Left forelimb (tissue), 1 donor: ENCODE measurements at places on chromosomes 4 and X.
A peak's percentile ranks its signal among the peaks of the same experiment; 100 is the strongest.

GRCh38 chr4:1749370-1749769 is 28.0 kb downstream of the TACC3 start:
- DNase-seq: no peak

- DNase-seq: no peak
Observed at GRCh38 chr4:13285336-13285735, 198.8 kb downstream of the RAB28 start.

- DNase-seq: no peak
Observed at GRCh38 chrX:40933132-40933705, 152.0 kb upstream of the USP9X start.

GRCh38 chr4:173367285-173367684 is 3.5 kb upstream of the SAP30 start:
- no peak for DNase-seq

- DNase-seq: no peak
Observed at GRCh38 chr4:37381040-37381668, 136.6 kb downstream of the NWD2 start.

DNA sequence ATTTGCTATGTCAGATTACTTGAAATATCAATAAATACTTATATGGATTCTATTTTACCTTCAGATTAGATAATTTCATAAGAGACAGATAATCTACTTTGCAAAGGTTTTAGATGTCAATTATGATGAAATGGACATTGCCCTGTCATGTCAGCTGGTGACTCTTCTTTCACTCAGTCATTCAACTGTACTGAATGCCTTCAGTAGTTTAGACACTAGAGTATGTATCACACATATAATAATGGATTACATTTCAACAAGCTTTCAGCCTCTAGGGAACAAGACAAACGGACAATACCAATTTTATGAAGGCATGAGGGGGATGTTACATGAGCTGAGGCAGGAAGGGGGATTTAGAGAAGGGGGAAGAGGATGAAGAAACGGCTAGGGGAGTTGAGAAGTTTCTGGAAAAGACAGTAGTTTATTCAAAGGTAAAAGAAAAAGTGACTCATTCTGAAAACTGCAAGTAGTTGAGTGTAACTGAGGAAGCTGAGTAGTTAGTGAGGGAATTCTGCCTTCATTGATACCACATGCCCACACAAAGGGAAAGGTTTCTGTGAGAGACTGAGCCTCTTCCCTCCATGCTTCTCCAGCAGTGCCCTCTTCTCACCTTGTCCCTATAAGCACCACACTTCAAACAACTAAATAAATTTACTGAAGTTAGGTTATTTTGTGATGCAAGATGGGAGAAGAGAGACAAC is 25.7 kb downstream of the SLC9B2 start:
- DNase-seq: no peak

- DNase-seq: no peak
Observed at GRCh38 chr4:144338148-144338547, 197.6 kb upstream of the GYPA start.

DNA sequence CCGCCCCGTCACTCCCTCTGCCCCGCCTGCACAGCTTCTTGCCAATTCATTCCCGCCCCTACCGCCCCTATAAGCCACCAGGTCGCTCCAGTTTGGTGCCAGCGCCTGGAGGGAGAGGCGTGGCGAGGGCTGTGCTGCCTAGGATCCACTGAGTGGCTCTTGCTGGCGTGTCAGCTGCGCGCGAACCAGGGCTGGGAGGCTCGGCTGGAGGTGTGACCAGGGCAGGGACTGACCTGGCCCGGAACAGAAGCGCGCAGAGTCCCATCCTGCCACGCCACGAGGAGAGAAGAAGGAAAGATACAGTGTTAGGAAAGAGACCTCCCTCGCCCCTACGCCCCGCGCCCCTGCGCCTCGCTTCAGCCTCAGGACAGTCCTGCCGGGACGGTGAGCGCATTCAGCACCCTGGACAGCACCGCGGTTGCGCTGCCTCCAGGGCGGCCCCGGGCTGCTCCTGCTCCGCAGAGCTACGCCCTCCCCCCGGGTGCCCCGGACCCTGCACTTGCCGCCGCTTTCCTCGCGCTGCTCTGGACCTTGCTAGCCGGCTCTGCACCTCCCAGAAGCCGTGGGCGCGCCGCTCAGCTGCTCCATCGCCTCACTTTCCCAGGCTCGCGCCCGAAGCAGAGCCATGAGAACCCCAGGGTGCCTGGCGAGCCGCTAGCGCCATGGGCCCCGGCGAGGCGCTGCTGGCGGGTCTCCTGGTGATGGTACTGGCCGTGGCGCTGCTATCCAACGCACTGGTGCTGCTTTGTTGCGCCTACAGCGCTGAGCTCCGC is at the start of gene GPR78:
Gene GPR78, plus strand, starts transcription at position 72 of the 773 bp plus-strand sequence. Its CDS starts 591 bp downstream, at position 663.
- peak; percentile 81 for DNase-seq

- DNase-seq: no peak
Observed at GRCh38 chr4:102564399-102565059, 63.4 kb downstream of the NFKB1 start.

- DNase-seq: no peak
Observed at GRCh38 chr4:24164054-24164693, 274.3 kb upstream of the PPARGC1A start.

- DNase-seq: no peak
Observed at GRCh38 chr4:18627447-18628005, 606.0 kb upstream of the LCORL start.

GRCh38 chrX:25022499-25023325 is 6.9 kb upstream of the ARX start:
- no peak for DNase-seq

DNA sequence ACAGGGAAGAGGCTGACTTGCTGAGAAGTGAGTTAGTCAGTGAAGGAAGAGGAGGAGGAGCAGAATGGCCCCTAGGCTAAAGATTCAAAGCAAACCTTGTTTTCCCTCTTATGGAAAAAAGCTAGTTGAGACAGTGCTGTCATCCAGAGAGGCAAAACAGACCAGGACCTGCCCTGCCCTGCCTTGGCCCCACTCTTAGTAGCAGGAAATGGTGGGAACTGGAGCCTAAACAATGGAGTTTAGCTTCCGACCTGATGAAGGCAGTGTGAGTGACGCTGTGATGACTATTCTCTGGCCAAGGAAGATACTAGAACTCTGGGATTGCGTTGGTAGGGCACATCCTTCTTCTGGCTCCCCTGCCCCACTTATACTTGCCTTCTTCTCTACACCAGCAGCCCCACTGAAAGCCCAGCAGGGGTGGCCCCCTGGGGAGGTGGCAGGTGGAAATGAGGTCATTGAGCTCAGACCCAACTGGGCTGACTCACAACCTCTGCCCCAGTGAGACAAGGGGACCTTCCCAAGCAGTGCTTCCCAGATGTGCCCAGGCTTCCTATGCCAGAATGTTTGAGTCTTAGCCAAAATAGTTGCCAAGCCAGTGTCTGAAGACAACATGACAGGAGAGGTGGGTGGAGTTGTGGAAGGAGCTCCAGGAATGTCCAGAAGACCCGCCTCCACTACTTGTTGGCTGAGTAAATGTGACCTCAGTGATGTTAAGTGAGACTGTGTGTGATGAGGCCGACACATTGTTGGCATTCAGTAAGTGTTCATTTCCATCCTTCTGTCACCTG is 38.8 kb downstream of the MSN start:
- no peak for DNase-seq

DNA sequence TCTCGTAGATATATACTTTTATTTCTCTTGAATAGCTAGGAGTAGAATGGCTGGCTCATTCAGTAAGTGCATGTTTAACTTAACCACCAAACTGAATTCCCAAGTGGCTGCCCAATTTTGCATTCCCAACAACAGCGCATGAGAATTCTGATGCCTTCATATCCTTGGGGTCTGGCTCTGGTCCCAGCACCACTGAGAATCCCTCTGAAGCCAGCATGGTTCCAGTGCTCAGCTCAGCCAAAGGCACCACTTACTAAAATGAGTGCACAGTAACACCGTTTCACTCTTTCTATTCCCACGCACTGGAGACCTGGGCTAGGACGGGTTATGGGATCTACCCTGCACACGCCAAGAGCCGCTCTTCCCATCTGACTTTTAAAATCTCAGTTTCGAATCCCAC is 60.4 kb downstream of the CASP3 start:
- DNase-seq: no peak

DNA sequence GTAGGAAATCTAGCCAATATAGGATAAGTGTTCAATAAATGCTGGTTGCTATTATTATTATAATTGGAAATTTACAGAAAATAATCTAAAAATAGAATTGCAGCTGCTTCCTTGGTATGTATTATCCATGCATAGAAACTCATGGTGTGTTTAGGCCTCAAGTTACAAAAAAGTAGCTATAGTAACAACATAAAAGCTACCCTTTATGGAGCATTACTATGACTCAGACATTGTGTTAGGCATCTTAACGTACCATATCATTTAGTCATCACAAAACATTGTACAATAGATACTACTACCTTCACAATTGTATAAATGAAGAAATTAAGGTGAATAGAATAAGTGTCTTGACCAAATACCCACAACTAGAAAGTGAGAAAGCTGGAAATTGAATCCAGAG is 126.9 kb upstream of the NRK start:
- DNase-seq: no peak

GRCh38 chrX:101491943-101492342 is 6.7 kb downstream of the ARMCX4 start:
- DNase-seq: no peak

- no peak for DNase-seq
Observed at GRCh38 chr4:123121241-123121907, 199.0 kb upstream of the NUDT6 start.

DNA sequence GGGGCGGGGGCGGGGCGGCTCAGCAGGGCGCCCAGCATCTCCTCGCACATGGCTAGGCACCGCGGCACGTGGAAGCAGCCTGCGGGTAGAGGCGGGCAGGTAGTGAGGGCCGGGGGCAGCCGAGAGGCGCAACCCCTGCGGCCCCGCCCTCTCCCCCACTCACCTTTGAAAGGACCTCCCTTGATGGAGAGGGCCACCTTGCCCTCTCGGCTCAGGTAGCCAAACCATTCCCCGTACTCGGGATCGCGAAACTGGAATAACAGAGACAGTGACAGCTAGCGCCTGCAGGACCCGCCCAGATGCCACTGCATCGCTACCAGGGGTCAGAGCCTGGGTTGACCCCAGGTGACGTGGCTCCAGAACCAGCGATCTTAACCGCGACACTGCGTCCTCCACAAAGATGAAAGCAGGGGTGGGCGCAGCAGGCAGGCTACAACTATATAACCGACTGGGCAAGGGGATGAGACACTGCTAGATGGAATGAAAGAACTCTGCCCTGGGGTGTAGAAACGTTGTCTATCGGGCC is 552 bp upstream of the NAA10 start:
- DNase-seq: no peak

DNA sequence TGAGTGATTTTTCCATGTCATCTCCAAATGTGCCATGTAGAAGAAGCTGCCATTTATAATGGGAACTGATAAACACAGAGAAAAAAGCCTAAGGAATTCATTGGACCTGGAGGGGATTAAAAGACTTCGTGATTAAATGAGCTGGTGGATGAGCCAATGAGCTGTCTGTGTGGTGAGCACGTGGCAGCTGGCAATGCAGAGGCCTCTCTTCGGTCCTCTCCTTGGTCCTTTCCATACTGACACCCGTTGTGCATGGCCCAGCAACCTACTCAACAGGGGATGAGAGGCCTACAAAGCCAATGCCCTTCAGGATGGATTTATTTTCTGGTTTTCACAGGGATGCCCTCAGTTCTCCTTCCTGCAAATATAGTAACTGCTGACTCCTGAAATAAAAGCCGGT is 87.7 kb upstream of the STS start:
- DNase-seq: no peak

DNA sequence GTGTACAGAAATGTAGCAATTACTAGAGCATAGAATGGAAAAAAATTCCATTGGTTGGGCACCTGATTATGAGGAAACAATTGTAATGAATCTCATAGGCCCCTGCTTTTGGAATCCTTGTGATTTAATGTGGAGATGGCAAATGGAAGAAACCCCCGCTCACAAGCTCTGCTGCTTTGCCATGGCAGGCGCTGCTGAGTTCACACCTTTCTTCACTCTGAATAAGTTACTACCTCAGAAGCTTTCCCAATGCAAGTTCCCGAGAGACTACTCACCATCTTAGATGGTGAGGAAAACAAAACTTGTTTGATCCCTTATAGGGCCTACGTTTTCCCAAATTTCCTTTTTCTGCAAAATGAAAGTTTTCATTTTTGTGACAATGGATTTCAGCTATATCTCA is 266.6 kb upstream of the TAPT1 start:
- no peak for DNase-seq

- no peak for DNase-seq
Observed at GRCh38 chr4:2333356-2333841, 71.5 kb upstream of the MXD4 start.

GRCh38 chr4:111761531-111761930 is 383.7 kb upstream of the FAM241A start:
- DNase-seq: no peak

DNA sequence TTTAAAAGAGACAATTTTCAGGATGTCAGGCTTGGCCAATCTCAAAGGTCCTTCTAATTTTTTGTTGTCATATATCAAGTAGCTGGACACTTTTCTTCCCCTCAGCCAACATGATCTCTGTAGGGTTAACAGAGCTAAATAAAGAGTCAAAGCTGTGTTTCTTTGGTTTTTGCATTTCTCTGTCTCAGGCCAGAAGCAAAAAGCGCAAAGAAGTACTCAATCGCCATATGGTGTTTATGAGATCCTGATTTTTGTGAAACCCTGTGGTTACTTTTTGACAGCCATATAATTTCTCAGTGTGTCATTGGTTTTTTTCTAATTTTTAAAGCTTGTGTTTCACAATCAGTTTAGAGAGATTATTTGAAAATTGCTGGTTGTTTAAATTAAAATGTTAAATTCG is 111.9 kb downstream of the MAPK10 start:
- no peak for DNase-seq

- no peak for DNase-seq
Observed at GRCh38 chr4:41532882-41533281, 5.1 kb upstream of the LIMCH1 start.

DNA sequence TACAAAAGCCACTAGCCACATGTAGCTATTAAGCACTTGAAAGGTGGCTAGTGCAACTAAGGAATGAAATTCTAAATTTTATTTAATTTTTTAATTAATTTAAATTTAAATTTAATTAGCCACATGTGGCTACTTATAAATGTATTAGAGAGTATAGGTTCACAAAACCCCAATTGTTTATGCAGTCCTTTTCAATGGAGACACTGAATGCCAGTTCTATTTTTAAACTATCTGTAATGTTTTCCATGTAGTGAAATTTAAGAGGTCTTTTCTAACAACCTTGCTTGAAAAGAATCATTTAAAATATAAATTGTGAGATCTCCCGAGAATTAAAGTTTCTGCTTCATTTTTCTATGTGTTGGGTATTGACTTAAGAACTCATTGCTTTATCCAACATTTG is 153.0 kb downstream of the REELD1 start:
- no peak for DNase-seq

GRCh38 chrX:48792219-48792618 is 5.8 kb downstream of the GATA1 start:
- DNase-seq: no peak
